Dorsolateral prefrontal cortex (tissue), 122 donors: ENCODE measurements at places on chromosomes 11 and 22.

GRCh38 chr22:26364066-26365015 is 64.7 kb upstream of the ASPHD2 start:
- peak; percentile 36 for DNase-seq

- peak; percentile 58 for DNase-seq
Measured at GRCh38 chr11:2377511-2378443, 667 bp downstream of the CD81 start.

DNA sequence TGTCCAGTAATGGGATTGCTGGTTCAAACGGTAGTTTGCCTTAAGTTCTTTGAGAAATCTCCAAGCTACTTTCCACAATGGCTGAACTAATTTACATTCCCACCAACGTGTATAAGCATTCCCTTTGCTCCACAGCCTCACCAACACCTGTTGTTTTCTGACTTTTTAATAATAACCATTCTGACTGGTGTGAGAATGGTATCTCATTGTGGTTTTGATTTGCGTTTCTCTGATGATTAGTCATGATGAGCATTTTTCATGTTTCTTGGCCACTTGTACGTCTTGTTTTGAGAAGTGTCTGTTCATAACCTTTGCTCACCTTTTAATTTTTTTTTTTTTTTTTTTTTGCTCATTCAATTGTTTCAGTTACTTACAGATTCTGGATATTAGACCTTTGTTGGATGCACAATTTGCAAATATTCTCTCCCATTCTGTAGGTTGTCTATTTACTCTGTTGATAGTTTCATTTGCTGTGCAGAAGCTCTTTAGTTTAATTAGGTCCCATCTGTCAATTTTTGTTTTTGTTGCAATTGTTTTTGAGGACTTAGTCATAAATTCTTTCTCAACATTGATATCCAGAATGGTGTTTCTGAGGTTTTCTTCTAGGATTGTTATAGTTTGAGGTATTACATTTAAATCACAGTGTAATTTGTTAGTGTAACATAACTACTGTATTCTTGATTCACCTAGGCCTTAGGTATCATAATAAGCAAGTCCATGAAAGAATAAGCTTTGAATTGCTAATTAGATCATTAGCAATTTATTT is 33.0 kb downstream of the CCDC34 start:
- DNase-seq, result no peak

DNA sequence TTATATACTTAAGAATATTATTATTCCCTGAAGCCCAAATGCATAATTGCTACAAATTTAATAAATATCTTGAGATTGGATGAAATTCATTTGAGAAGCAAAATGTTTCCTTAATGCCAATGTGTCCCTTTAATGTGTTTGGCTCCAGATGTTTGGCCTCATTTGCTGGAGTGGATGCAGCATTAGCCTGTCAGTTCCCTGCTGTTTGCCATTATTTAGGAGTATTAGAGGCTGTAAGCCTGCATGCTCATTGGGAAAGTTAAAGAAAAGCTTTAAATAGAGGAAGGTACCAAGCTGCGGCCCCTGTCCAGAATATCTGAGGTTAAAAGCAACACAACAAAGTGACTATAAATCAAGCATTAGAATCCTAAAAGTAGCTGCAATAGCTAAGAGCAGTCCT is 54.8 kb upstream of the PITPNB start:
- no peak for DNase-seq

- DNase-seq, result no peak
Measured at GRCh38 chr22:27719036-27719347, 82.6 kb downstream of the MN1 start.

GRCh38 chr11:6576471-6577373 is 26.7 kb downstream of the RRP8 start:
- DNase-seq, result peak; percentile 31

GRCh38 chr11:128604723-128605122 is 17.4 kb upstream of the ETS1 start:
- DNase-seq, result no peak

- DNase-seq, result no peak
Measured at GRCh38 chr11:66068923-66069714, 953 bp upstream of the PACS1 start.

DNA sequence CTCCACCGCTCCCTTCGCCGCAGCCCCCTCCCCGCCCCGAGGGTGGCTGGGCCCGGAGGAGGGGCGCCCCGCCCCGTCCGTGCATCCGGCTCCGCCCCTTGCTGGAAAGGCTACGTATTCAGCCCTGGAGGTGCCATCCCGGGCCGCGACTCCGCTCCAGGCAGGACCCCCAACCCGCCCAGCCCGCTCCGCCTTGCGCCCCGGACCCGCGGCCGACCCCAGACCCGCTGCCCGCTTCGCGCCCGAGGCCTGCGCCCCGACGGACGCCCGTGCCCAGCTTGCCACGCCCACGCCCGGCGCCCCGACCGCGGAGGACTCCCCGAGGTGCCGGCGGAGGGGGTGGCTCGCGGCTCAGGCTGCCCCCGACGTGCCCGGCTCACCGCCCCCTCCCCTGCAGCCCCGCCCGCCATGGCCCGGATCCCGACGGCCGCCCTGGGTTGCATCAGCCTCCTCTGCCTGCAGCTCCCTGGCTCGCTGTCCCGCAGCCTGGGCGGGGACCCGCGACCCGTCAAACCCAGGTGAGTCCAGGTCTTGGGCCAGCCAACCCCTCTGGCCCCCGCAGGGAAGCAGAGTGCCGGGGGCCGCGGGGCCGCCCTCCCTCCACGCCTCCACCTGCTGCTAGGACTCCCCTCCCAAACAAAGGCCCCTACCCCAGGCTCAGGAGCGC is at the start of gene ADM2:
ADM2 (plus strand) TSS at position 104 of the 667 bp plus-strand sequence; CDS start at position 409, 305 bp downstream.
- no peak for DNase-seq

DNA sequence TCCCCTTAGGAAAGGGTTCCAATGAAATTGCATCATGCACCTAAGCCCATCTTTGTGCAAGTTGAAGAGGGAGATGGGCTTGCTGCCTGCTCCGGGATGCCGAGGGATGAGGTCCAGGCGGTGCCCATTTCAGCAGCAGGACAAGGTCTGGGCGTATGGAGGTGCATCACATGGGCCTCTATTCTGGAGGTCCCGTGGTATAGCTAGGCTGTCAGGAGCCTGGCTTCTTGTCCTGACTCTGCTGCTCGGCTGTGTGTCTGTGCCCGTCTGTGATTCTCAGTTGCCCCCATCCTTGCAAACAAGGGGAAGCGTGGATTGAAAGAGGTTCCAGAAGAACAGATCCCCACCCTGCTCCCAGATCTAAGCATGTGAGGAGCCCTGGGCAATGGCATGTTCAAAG is 130.0 kb downstream of the OSBP2 start:
- no peak for DNase-seq

DNA sequence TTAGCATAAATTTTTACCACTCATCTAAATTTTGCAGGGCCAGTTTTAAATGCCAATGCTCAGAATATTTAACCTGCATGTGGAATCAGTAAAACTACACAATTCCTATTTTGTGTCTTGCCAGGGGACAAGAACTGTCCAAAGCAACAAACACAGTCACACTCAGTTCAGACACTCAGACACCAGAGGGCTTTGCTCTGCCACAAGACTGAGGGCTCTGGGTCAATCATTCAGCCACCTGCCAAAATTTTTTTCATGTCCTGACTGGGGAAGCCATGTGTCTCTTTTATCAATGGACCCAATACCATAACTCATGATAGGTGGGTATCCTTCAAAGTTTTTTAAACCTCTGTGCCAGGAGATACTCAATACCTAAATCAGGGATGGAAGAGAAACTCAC is 304.0 kb upstream of the ANO3 start:
- DNase-seq, result no peak

DNA sequence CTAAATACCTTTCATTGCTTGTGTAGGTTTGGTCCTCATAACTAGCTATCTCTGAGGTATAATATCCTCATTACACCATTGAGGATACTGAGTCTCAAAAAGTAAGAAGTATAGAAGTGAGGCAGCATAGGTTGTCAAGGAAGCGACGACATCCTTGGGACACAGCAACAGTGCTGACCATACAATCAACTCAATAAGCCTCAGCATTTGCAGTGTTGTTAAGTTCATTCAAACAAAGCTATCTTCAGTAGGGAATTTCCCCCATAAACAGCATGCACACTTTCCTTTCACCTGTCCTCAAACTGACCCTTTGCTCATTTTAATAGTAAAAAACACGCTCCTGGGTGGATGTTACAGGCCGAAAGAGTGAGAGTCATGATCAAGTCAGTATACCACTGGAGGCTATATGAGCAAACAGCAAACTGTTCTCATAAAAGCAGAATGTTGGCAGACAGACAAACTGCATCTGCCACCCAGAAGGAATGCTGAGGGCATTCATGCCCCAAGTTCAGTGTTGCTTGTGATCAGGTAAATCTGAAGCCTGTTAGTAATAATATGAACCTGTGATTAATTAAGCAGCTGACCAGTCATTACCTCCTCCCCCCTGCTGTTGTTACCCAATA is 756.2 kb upstream of the TENM4 start:
- DNase-seq, result no peak

- peak; percentile 65 for DNase-seq
Measured at GRCh38 chr22:38135133-38135706, 24.7 kb upstream of the BAIAP2L2 start.
